ENCODE measurements at places on chromosomes 16 and 17. TPM values are rescaled to one million over a fixed set of nuclear protein-coding genes. Genes with fewer than 3 reads are reported as not detected.

The FGF11 gene
- total RNA-seq = 9.4 TPM

The FOXJ1 gene
- 0.48 TPM for total RNA-seq

The FOXL1 gene
- not detected for total RNA-seq

DNA sequence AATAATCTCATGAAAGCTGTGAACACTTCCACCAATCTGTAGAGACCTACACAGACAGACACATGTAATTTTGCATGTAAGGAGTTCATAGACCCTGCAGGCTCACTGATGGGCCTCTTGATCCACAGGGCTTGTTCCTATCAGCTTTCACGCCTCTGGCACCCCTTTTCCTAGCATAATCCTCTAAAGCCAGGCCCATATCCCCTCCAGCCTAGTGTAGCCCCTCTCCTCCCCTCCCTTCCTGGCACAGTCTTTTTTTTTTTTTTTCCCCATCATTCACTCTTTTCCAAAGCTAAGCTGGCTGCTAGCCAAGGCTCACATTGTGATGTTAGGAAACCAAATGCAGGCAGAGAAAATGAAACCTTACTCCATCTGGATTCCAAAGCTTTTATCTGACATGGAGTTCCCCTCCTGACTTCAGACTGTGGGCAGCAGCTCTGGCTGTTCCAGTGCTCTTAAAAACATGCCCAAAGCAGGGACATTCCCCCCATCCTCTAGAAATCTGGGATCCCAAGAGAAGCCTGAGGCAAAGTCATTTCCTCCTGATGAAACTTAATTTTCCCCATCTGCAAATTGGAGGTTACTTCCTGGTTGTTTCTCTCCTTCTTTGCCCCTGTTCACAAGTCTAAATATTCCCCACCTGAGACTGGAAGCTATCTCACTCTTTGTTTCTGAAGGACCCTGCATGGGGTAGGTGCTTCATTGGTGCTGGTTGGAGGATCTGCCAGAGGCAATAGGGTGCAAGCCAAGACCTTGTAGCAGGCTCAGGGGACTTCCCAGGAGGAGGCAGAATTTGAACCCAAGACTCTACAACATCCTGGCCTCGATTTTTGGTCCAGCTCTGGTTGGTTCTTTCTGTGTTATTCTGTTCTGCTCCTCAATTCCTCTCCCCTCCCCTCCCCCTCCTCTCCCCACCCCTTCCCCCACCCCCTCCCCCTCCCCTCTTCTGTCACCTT lies 9.9 kb upstream of the CCL5 start:
- no peak for DNase-seq

GRCh38 chr17:17535957-17536356 lies 39.8 kb upstream of the RASD1 start:
- no peak for DNase-seq

GRCh38 chr17:33929181-33929724 lies 325.8 kb upstream of the CCL2 start:
- DNase-seq = no peak

- no peak for DNase-seq
These were observed 12.1 kb downstream of the CA5A start for GRCh38 chr16:87924041-87924810.

DNA sequence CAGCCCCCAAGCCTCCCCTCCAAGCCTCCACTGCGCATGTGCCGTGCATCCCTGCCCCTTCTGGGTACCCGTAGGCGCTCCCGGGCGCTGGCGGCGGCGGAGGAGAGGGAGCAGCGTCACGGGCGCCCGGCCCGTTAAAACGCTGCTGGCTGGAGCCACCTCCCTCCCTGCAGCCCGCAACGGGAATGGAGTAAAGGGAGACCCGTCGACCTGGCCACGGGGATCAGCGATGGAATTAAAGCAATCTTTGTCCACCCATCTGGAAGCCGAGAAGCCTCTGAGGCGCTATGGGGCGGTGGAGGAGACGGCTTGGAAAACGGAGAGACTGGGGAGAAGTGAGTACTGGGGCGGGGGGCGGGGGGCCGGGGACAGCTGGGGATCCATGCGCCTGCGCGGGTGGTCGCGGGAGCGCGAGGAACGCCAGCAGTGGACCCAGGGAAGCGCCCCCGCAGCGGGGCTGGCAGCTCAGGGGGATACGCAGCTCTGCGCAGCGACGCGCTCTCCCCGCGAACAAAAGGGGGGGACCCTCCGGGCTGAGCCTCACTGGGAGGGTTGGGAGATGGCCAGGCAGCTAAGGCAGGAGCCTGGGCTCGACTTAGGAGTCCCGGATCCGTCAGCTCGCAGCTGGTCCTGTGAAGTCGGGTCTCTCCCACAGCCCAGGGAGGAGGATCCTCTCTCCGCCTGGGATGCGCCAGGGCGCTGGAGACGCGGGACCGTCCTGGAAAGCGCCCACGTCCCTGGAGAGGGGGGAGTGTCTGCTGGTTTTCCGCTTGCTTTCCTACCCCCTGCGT lies at the start of gene BMERB1:
Gene BMERB1 (plus strand): TSS at position 164 of the 791 bp plus-strand sequence. CDS start 66 bp downstream, at position 230.
- peak; percentile 29 for DNase-seq

- DNase-seq = no peak
These were observed 45.8 kb downstream of the ESRP2 start for GRCh38 chr16:68190081-68190480.

GRCh38 chr17:75182319-75182568 lies 515 bp downstream of the SUMO2 start:
- DNase-seq = no peak

DNA sequence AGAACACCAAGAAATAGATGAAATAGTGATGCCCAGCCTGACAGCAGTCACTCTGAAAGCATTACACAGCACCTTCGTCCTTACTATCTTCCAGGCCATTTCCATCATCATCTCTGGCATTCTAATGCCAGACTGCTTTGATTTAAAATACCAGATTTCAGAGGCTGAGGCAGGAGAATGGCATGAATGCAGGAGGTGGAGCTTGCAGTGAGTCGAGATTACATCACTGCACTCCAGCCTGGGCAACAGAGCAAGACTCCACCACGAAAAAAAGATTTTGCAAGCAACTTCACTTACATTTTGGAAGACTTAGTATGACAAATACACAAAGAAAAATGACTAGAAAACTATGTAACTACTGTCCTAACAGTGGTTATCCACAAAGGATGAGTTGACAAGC lies 244.0 kb downstream of the CPPED1 start:
- DNase-seq = no peak

DNA sequence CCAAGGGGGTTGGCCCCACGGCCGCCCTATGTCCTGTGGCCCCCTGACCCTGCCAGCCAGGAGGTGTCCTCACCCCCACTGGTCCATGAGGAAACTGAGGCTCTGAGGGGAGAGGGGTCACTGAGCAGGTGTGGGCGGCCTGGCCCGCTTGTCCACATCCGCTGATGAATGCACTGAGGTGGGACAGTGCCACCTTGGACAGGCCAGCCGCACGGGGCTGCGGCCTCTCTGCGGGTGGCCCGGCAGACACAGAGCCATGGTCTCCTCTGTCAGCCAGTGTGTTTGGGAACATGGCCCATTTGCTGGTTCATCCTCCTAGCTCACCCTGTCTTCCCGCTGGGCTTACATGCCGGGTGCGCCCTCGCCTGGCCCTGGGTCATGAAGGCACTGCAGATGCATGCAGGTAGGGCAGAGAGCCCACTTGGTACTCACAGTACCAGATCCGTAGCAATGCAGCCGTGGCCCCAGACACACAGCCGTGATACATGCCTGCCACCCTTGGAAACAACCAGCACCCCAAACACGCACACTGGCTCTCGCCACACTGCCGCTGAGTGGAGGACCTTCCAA lies 93.9 kb downstream of the ENGASE start:
- DNase-seq = no peak
